ENCODE measurements at places on chromosomes 7 and 10.

- no peak for DNase-seq
These were observed 50.5 kb downstream of the EXOC4 start for GRCh38 chr7:133303372-133303771.

GRCh38 chr10:482051-482501 lies 207.4 kb downstream of the DIP2C start:
- DNase-seq = no peak

- DNase-seq = no peak
These were observed 224.8 kb upstream of the IMMP2L start for GRCh38 chr7:111787099-111787498.

DNA sequence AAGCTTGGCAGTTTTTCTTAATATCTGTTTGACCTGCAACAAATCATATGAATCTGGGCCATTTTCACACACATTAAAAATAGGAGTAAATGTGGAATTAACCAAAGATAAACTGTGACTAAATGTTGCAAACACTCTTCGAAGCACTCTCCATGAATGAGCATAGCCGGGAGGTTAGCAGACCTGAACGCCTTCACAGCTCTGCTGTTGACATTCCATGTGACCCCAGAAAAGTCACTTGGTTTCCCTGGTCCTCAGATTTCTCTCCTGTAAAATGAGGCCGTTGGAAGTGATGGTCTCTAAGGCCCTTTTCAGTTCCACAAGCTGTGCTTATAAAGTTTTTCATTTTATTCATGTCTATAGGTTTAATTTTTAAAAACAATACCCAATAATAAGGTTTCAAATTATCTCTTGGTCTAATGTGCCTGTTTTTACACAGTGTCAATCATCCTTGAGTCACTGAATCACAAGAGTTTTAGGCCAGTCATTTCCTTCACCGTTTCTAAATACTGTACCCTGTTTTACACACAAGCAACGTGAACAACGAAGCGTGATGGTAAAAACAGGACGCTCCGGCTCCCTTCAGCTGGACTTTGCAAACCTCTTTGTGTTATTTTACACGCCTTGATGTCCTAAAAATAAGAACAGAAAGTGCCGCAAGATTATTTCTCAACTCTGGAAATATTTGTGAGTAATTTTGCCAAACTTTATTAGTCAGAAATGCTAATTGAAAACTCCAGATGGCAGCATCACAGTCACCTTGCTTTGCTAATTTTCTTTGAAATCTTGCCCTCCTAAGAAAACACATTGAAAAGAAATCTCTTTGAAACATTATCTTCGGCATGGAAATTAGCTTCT lies 38.6 kb upstream of the MET start:
- DNase-seq = no peak

- no peak for DNase-seq
These were observed 260.1 kb downstream of the DNAJB6 start for GRCh38 chr7:157596881-157597280.

- peak; percentile 30 for DNase-seq
These were observed 42.4 kb downstream of the PNLIPRP3 start for GRCh38 chr10:116470071-116470470.

GRCh38 chr10:17951868-17952371 lies at the start of gene SLC39A12:
TSS of gene SLC39A12 (plus strand) at chr10:17951918. CDS start at chr10:17953277, 1,359 bp downstream.
- DNase-seq = no peak

- no peak for DNase-seq
These were observed 304.6 kb downstream of the TNS3 start for GRCh38 chr7:47277321-47277781.

DNA sequence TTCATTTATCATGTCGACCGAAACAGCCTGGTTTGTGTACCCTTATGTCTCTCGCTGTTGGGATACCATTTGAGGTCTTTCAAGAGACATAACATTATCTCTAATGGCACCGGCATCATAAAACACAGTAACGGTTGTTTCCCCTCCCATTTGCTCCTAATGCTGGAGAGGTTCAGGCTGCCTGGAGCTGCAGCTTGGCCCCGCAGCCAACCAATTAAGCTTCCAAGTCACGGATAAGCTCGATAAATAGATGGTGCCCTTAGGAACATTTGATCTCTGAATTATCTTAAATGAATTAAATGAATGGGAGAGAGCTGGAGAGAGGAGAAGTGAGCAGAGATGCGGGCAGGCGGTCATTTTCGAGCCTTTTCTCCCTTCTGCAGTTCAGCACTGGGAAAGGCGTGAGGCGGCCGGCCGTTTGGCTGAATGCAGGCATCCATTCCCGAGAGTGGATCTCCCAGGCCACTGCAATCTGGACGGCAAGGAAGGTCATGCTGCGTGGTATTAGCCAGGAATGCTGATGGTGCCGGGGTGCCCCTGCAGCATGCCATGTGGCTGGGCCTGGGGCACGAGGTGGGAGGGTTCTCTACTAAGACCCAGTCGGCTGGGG lies 12.6 kb downstream of the CPA4 start:
- no peak for DNase-seq

DNA sequence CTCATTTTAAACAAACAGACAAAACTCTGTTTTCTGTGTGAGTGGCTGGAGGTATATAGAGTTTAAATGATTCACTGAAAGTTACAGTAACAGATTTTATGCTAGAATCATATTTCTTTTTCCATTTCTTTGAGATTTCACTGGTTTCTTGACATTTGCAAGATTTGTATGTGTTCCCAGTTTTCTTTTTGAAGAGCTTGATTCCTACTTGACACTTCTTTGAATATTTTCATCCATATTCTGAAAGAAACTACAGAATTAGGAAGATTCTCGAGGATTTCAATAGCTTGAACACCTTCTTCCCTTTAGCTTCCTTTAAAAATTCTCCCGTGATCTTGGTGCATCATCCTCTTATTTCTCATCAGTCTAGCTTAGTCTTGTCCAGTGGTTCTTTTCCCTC lies 93.6 kb downstream of the ZNF277 start:
- DNase-seq = no peak

- peak; percentile 47 for DNase-seq
These were observed 500.3 kb upstream of the MKI67 start for GRCh38 chr10:128626397-128627000.

DNA sequence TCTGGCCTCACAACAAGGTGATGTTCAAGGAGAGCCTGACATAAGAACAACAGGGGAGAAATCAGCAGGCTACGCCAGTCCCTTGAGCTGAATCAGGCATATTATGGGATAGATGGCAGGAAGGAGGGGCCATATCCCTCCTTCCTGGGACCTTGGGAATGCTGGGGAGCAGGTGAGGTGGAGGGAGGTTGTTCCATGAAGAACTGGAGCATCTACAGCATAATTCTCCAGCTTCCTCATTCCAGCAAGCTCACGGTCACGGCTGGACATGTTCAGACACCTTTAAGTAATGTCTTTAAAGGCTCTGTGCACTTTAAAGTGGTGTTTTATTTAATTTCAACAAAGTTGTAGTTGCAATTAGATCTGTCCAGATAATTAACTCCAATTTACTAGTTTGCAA lies 780.5 kb downstream of the TYW1 start:
- DNase-seq = no peak

- DNase-seq = no peak
These were observed 126.4 kb downstream of the ADCY1 start for GRCh38 chr7:45700556-45700955.

DNA sequence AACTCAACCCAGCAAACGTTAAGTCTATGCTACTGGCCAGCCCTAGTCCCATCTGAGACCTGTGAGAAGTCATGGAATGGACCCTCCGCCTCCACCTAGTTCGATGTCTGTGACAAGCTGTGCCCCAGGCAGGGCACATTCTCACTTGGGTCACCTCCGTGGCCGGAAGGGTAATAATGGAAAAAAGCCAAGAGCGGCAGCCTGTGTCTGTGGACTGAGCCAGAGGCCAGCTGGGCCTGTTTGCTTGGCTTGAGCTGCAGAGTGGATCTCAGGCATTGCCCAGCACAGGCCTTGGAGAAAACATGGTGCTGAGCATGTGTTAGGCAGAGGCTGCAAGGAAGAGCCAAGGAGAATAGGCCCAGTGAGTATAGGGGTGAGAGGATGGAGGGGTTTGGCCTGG lies 97.8 kb downstream of the GALNT17 start:
- DNase-seq = no peak

- no peak for DNase-seq
These were observed 44.4 kb upstream of the ZNF438 start for GRCh38 chr10:31075881-31076609.

DNA sequence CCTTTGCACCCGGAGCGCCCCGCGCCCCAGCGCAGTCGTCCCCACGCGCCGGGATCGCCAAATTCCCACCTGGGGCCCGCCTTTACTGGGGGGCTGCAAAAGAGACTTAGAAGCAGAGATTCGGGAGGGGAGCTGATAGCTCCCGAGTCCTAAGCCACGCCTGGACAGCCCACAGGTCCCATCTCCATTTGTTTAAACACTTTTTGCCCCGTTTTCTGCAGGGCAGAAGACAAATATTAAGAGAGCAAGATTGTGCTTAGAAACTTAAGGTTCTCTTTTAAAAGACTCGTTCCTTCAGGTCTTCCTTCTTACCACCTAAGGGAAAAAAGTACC lies 299.1 kb upstream of the NFE2L3 start:
- DNase-seq = no peak

DNA sequence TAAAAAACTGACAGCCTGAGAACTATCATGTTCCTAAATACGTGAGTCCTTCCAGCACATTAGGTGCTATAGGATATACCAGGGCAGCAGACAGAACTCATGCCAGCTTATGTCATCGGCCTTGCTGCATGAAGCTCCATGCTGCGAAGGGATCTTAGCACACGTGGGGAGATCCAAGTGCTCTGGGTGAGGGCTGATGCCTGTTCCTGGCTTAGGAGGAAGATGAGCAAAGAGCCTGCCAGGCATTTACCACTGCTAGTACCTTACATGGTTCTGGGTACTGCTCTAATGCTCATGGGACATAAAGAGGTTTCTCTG lies 43.2 kb downstream of the SVIL start:
- no peak for DNase-seq

DNA sequence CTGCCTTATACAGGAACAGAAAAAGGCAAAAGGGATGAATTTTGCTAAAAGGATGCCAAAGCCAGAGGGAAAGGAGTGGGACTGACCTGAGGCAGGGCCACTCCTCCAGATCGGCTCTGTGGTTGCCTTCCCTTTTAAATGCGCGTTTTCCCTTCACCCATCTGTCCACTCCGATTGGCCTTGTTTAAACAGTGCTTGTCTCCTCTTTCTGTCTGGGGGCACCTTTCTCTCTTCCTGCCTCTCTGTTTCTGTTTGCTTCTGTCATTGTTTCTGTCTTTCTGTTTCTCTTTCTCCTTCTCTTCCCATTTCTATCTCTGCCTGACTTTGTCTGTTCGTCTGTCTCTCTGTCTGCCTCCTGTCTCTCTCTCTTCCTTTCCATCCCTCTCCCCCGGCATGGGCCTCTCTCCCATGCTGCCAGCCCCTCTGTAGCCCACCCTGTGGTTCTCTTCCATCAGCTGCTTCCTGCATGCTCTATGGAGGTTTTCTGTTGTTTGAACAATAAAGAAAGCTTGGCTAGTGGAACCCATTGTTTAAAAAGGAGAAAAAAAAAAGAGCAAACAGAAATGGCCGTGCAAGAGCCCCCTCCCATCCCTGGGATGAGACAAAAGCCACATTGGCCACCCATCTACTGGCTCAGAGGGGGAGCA lies 29.5 kb upstream of the HSPB1 start:
- no peak for DNase-seq

- DNase-seq = no peak
These were observed 359.4 kb downstream of the SORCS1 start for GRCh38 chr10:106804992-106805582.

DNA sequence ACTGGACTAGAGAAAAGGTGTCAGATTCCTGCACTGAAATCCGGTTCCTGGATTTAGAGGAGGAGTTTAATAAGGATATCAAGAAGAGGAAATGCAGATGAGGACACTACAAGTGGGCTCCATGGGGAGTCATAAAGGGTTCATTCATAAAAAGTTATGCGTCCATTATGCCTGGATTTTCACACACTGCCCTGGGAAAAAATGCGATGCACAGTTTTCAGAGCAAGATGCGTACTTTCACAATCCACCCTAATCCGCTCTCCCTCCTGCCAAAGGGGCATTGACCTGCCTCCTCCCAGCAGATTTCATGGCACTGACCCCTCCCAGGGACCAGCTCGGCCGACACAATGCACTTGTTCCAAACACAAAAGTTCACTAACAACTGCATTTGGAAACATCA lies 42.2 kb upstream of the OPALIN start:
- no peak for DNase-seq

- DNase-seq = no peak
These were observed 88.0 kb downstream of the KBTBD2 start for GRCh38 chr7:32803406-32804141.

- no peak for DNase-seq
These were observed 92.4 kb upstream of the LEP start for GRCh38 chr7:128148676-128149075.

DNA sequence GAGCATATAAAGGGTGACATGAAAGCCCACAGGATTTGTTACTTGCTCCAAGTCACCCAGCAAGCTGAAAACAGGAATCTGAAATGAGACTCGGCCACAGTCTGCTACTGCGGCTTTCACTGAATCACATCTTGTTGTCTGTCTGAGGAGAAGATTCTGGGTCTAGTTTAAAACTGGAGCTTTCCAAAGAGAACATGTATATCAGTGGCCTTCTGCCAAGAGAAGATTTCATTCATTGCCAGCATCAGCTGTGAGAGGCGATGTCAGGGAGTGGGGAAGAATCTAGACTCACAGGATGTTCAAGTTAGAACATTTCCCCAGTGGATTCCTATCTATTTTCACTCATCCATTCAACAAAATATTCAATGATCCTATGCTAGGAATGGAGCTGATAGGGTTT lies 122.8 kb downstream of the GALNT17 start:
- DNase-seq = no peak

GRCh38 chr10:86180861-86181260 lies 185.7 kb downstream of the GRID1 start:
- DNase-seq = no peak

GRCh38 chr7:42460933-42461332 lies 223.9 kb upstream of the GLI3 start:
- no peak for DNase-seq

- DNase-seq = no peak
These were observed 46.7 kb downstream of the COL13A1 start for GRCh38 chr10:69848454-69848853.

DNA sequence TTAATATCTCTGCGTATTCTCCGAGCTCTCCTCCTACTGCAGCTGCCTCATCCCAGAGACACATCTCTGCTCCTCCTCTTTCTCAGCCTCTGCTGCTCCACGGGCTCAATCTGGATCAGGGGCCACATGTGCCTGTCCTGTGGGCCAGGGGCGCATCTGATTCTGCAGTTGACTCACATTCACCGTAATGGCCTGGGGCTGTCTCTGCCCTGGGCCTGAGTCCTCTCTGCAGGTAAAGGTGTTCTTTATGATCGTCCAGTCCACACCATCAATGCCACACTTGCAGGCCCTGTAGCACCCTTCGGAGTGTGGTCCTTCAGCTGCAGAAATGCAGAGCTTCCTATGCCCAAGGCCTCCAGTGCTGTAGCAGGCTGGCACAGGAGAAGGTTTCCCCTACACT lies 154.5 kb downstream of the OAT start:
- no peak for DNase-seq

Data from ELF-1 (cell line).